ENCODE measurements at places on chromosomes 3 and 15. TPM values are rescaled to one million over a fixed set of nuclear protein-coding genes. Genes with fewer than 3 reads are reported as not detected.

GRCh38 chr3:58562498-58562897 lies 14.7 kb downstream of the FAM107A start:
- no peaks in the 10 kb centered on the region for H3K27me3 ChIP-seq
- DNase-seq: no peak
- H3K4me1 ChIP-seq: peaks cover 7% of the 10 kb centered on the region
- no peak overlapping the region for H3K4me3 ChIP-seq
- no peak overlapping the region for H3K27ac ChIP-seq

- H3K27ac ChIP-seq: no peak overlapping the region
- DNase-seq: no peak
- no peaks in the 10 kb centered on the region for H3K27me3 ChIP-seq
- no peak overlapping the region for H3K4me3 ChIP-seq
- no peaks in the 10 kb centered on the region for H3K4me1 ChIP-seq
- no peaks in the 10 kb centered on the region for H3K36me3 ChIP-seq
Measured at GRCh38 chr3:106570426-106570825, 701.6 kb upstream of the CBLB start.

ABHD17C gene
- total RNA-seq: 2.0 TPM

MUSTN1 gene
- total RNA-seq: 38.5 TPM

C3orf70 gene
- total RNA-seq: 10.8 TPM

DNA sequence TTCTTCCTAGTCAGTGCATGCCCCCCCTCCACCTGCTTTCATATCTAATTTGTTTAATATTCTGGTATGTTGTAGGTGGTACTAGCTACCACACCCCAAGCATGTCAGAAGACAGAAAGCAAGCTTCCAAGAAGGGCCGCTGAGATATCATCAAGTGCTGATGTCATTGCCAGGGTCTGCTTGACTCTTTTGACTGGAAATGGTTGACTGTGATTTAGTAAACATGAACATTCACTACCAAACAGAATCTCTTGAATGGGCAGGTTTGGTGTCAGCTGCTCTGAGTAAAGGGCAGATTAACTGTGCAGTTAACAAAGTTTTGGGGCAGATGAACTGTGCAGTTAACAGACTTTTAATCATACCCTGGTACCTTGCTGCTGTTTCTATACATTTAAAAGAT lies 244.2 kb upstream of the SATB1 start:
- no peak overlapping the region for H3K4me3 ChIP-seq
- H3K27ac ChIP-seq: no peak overlapping the region
- H3K36me3 ChIP-seq: no peaks in the 10 kb centered on the region
- no peaks in the 10 kb centered on the region for H3K4me1 ChIP-seq
- DNase-seq: no peak

DNA sequence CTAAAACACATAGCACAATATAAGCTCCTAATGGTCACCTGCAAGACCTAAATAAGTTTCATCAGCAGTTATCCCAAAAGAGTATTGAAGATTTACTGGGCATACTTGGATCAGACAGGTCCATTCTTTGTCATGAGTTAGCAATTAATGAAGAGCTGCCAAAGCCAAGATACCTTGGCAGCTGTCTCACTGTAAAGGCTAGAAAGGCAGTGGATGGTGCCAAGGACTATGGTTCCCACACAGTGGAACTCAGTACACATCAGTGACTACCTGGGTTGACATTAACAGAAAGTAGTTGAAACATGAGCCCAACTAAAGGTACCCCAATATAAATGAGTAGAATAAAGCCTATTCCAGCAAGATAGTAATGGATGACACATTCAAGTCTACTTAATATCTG lies 41.1 kb upstream of the TMCO5A start:
- no peaks in the 10 kb centered on the region for H3K4me1 ChIP-seq
- H3K4me3 ChIP-seq: no peak overlapping the region
- no peaks in the 10 kb centered on the region for H3K27me3 ChIP-seq
- H3K36me3 ChIP-seq: no peaks in the 10 kb centered on the region
- DNase-seq: no peak

GRCh38 chr15:61830536-61831330 lies 229.5 kb downstream of the VPS13C start:
- no peak overlapping the region for H3K4me3 ChIP-seq
- H3K4me1 ChIP-seq: no peaks in the 10 kb centered on the region
- DNase-seq: no peak
- H3K27ac ChIP-seq: no peak overlapping the region
- no peaks in the 10 kb centered on the region for H3K27me3 ChIP-seq
- no peaks in the 10 kb centered on the region for H3K36me3 ChIP-seq

DNA sequence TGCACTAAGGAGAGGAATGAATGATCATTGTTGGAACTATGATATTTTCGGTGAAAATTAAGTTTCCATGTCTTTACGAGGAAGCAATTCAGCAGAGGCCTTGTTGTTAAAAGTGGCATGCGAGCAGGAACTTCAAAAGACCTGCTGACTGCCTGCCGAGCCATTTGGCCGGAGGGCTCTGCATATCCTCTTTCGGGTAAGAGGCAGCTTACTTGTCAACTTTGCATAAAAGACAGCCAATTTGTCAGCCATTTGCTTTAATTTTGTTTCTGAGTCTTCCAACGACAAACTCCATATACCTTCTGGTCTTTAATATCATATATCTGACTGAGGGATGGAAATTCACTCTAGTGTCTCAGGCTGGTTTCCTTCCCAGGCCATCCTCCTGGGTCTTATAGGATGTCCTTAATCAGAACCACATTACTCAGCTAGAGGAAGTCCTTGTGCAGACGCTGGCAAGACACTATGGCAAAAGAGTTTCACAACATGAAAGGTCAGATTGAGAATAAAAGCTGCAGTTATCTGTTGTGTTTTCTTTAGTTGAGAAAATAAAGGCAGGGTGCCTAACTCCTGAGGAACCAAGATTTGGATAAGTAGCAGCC lies 128.7 kb upstream of the WNT5A start:
- no peak overlapping the region for H3K4me3 ChIP-seq
- DNase-seq: no peak
- H3K27me3 ChIP-seq: no peaks in the 10 kb centered on the region
- no peak overlapping the region for H3K27ac ChIP-seq
- H3K36me3 ChIP-seq: no peaks in the 10 kb centered on the region
